ENCODE measurements at places on chromosomes 6 and 20.

DNA sequence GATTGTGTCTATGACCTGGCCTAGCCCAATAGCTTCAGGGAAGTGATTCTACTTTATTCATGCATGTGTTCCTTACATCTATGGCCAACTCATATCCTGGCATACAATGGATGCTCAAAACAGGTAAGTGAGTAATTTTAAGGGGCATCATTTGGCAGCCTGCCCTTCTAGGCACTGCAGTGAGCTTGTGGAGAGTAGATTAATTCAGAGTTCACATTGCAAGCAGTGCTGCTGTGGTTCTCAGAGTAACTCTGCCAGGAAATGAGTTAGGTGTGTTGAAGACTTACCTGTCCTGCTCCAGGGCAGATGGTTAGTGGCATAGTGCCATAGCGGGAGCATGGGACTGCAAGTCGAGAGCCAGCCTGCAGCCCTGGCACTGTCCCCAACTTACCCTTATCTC is 158.0 kb downstream of the SCP2D1 start:
- no peak for DNase-seq

DNA sequence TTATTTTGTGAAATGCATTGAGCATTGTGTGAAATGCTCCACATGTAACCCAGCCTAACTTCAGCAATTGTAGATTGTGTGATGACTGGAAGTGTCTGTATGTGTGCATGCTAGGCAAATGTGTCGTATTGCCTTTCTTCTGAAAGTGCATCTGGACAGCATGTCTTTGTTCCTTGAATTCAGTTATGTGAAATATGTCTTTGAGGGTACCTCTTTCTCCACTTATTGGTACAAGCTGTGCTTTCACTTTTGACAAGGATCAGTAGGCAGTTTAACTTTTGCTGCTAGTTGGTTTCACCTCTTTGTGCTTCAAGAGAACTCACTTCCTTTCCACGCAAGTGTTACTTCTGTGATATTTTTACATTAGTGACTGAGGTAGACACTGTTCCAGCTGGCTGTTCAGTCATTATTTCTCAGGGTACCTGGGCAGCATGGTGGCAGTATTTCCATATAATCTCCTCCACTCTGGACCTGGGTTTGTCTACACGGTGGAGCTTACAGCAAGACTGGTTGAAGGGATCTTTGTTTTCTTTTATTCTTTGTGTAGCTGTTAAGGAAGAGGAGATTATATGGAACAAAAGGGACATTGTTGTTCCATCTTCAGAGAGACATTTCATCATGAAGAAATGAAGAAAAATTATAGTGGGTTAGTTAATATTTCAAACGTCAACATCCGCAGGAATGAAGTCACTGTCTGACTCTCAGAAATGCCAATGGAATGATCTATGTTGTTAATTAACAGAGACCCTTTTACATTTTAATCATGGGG is 175.4 kb downstream of the UTRN start:
- DNase-seq: no peak

- no peak for DNase-seq
Observed at GRCh38 chr6:160076009-160076408, 45.6 kb upstream of the SLC22A1 start.

DNA sequence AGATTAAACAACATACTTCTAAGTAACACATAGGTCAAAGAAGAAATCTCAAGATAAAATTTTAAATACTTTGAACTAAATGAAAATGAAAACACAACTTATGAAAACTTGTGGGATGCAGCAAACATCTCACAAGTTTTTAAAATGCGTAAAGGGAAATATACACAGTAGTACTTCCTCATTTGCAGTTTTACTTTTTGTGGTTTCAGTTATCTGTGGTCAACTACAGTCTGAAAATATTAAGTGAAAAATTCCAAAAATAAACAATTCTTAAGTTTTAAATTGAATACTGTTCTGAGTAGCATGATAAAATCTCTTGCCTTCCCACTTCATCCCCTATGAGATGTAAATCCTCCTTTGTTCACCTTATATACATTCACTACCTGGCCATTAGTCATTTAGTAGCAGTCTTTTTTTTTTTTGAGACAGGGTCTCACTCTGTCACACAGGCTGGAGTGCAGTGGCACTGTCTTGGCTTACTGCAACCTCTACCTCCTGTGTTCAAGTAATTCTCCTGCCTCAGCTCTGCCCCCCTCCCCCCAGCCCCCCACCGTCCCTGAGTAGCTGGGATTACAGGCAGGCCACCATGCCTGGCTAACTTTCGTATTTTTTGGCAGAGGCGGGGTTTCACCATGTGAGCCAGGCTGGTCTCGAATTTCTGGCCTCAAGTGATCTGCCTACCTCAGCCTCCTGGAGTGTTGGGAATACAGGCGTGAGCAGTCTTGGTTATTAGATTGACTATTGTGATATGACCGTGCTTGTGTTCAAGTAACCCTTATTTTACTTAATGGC is 154.6 kb upstream of the AHI1 start:
- DNase-seq: no peak

GRCh38 chr6:5190507-5190906 is 70.2 kb downstream of the LYRM4 start:
- DNase-seq: no peak

GRCh38 chr6:91534614-91535013 is 947.7 kb upstream of the MAP3K7 start:
- no peak for DNase-seq

DNA sequence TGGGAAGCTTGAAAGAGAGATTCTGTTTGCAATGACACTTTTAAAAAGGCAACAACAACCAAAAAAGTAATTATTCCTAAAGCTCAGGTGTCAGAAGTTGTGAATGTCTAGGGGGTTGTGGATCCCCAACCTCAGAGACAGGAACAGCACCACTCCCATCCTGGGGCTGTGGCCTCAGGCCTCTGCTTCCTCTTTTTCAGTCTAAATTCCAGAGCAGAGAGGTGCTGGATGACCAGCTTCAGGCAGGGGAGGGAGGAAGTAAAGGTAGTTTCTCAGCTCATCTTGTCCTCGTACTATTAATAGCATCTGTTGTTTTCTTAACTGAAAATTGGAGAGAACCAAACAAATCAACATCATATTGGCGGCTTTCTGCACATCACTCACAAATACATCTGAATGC is 8.3 kb downstream of the NT5E start:
- DNase-seq: no peak

DNA sequence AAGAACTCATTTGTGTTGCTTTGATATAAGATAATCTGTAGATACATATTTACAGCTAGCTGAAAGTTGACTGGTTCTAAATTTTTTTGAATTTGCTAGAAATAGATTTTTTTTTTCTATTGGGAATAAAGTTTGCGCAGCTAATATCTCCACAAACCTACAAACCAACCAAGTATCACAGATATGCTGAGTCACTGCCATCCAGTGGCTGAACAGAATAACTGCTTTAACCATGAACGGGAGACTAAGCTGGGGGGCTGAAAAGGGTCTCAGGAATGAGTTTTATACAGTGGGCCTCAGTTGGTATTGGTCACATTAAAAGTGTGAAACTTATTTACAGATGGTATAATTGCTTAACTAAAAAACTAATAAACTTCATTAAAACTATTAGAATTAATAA is 326.7 kb upstream of the CNR1 start:
- no peak for DNase-seq

DNA sequence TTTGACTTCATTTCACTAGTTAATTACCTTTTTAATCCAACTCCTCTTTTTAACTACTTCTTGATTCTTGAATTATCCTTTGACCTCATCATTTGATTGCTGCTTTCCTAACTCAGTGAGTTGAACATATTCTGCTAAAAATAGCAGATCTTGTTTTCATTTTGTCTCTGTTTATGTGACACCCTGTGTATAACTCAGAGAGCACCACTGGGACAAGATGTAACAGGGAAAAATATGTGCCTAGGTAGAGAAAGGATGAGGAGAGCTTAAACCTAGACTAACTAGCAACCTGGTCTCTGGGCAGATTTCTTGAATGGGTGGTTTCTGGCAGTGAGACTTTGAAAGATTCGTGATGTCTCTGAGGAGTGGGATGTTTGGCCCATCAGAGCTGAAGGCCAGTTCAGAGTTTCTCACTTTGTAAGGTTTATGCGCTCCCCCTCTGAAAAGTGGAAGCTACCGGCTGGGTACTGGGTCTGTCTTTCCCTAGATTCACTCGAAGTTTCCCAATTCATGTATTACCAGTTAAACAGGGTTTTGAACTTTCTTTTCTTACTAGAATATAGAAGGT is 61.8 kb downstream of the TPD52L1 start:
- no peak for DNase-seq

GRCh38 chr6:40807484-40807883 is 220.3 kb upstream of the LRFN2 start:
- no peak for DNase-seq

- no peak for DNase-seq
Observed at GRCh38 chr20:6940048-6940447, 172.6 kb downstream of the BMP2 start.

- peak; percentile 91 for DNase-seq
Observed at GRCh38 chr6:170011204-170012036, 260.0 kb downstream of the ERMARD start.

DNA sequence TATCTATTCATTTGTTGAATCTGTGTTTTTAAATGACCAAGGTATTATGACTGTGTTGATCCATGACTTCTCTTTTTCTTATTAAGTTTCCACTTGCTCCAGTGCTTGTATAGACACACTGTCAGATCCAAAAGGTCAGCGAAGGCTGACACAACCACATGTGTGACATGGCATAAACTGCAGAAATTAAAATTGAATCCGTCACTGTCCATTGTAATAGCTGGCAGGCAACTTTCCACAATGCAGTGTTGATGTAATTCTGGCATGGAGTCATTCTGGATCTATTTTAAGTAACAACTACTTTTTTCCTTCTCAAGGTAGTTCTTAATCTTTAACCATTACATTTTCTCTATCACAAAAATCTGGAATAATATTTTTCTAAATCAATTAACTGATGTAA is 145.3 kb downstream of the AIG1 start:
- DNase-seq: no peak

DNA sequence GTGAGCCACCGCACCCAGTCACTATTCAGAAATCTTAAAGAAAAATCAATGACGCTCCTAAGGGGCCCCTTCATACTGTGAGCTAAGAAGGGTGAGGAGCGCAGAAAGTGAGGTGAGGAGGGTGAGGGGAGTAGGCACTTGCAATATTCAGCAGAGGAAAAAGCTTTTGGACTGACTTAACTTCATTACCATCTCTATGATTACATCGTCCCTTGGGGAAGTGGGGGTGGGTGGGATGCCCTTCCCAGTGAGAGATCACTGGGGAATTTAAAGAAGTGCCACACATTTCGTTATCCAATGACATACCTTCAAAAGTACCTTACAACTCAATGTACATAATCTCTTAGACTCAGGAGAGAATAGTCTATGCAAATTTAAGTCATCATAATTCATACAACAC is 46.5 kb downstream of the SMLR1 start:
- DNase-seq: no peak

DNA sequence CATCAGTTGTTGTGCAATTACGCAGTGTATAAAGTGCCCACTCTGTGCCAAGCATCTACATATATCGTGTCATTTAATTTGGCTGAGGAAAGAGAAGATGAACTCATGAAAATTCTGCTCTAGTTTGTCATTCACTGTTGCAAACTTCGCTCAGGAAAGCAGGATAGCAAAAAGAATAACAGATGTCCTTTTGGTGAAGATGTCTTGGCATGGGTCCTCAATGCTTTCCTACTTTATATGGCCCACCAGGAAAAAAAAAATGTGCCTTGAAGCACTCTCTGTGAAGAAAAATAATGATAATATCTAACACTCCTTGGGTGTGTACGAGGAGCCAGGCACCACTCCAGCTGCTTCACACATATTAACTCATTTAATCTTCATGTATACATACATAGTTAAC is 5.6 kb upstream of the PHACTR1 start:
- no peak for DNase-seq

DNA sequence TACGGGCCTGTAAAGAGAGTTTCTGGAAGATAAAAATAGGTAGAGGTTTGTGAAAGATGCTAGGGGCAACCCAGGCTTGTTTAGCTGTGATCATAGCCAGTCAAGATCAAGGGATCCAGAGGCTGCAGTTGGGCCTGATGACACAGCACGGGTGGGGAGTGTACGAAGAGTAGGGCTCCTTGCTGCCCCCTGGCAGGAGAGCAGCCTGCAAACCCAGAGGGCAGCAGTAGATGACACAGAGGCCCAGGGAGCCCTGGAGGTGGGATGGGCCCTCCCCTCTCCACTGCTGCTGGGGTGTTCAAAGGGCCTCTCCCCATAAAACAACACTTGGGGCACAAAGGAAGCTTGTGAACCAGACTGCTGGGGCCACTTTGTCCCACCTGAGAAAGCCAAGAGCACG is 47.2 kb downstream of the VEGFA start:
- DNase-seq: no peak

- DNase-seq: no peak
Observed at GRCh38 chr6:119483908-119484307, 134.3 kb upstream of the MAN1A1 start.

- no peak for DNase-seq
Observed at GRCh38 chr20:19009081-19009688, 195.6 kb downstream of the SCP2D1 start.

- DNase-seq: no peak
Observed at GRCh38 chr6:149439626-149440025, 39.6 kb downstream of the SUMO4 start.

GRCh38 chr6:163259689-163260088 is 154.8 kb upstream of the QKI start:
- no peak for DNase-seq

- DNase-seq: no peak
Observed at GRCh38 chr20:18738055-18738454, 75.5 kb upstream of the SCP2D1 start.

DNA sequence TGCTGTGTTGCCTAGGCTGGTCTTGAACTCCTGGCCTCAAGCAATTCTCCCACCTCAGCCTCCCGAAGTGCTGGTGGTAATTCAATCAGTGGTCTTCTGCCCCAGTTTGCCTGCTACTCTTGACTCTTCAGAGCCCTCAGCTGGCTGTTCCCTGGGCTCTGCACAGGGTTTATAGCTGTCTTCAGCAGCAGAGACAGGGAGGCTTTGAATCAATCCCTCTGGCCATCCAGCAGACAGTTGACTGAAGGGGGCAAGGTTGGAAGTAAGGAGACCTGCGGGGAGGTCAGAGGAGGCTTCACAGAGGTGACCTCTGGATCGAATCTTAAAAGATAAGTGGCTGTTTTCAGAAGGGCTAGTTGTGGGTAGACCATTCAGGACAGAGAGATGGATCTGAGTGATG is 26.0 kb upstream of the KIF3B start:
- no peak for DNase-seq

DNA sequence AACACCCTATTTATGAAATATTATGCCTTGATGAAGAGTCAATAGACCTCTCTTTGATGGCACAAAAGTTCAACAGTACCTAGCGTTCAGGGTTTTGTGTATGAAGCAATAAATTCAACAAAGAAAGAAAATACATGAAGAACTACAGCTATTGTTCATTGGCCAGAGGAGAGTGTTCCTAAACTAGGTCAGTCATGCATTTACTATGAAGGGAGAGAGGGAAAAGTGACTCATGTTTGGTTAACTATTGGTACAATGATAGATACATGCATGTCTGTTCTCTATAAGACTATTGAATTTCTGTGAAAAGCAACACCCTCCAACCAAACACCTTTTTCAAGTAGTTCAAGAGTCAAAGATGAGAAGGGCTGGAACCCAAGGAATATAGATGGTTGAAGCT is 50.7 kb downstream of the CLIC5 start:
- DNase-seq: no peak
